ENCODE measurements at places on chromosomes 11 and 22.

DNA sequence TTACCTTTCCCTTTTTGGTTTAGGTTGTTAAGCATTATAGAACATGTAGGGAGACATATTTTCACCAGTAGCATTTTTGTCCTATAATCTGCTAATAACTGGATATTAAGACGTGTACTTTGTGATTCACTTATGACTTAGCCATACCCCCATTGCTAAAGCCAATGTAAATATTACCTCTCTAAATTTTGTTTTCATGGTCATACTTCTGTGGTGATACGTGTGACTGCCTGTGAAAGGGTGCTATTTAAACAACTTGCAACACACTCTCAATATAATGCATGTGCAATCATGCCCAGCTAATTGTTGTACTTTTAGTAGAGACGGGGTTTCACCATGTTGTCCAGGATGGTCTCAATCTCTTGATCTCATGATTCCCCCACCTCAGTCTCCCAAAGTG is 36.2 kb upstream of the PAK1 start:
- no peak for DNase-seq

DNA sequence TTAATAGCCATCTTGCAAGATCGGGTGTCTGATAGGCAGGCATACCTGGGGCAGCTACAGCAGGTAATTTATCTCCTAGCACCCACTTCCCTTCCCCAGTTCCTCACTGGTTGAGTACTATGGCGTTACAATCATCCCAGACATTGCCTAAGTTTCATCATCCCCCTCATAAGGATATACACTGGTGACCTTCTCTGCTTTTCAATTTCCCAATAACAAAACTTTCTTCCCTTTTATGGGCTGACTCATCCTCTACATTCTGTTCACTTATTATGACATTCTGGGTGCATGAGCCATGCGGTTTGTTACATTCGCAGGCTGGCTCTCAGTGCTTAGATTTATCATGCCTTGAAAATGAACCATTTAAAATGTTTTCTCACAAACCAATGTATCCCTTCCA is 5.0 kb upstream of the MRPL11 start:
- DNase-seq = peak; percentile 13

GRCh38 chr11:83782329-83782728 is 496.2 kb upstream of the CCDC90B start:
- DNase-seq = no peak

GRCh38 chr22:35708453-35708852 is 9.2 kb upstream of the APOL5 start:
- no peak for DNase-seq

GRCh38 chr11:75839851-75840250 is 24.8 kb downstream of the UVRAG start:
- DNase-seq = no peak

DNA sequence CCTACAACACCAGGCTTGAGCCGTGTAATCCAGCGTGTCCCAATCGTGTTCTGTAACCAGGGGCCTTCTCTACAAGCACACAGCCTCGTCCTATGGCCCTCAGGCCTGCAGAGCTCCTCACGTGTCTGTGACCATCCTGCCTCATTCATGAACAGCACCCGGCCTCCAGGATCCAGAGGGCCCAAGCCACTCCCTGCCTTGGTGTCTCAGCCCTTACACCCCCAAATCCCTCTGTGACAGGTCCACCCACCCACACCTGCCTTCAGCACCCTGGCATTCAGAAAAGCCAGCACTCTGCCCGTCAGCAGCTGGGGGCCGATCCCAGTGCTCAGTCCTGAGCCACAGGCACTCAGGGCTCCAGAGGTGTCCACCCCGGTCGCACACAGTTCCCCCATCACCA is 5.8 kb downstream of the TSSK2 start:
- DNase-seq = no peak

DNA sequence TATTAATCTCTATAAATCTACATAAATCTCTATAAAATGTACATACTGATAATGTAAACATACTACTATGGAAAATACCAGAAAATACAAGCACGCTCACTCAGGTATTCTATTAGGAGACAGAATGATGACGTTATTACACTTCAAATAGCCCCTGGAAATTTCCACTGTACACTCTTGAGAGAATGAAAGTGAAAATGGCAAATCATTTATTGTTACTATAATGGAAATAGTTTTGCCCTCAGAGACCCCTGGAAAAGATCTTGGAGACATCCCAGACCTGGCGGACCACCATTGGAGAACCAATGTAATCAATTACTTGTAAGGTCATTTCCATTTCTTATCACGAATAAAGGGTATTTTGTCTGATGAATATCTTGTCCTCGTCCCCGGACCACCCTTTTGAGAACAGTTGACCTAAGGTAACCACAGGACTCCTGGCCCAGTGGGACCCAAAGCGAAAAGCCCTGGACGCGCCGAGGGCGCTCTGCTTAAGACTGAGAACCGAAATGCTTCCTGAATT is 509 bp upstream of the PRRG4 start:
- peak; percentile 57 for DNase-seq

GRCh38 chr11:103794262-103794661 is 242.2 kb upstream of the DDI1 start:
- DNase-seq = no peak

- DNase-seq = no peak
Observed at GRCh38 chr11:2590965-2591754, 108.6 kb downstream of the KCNQ1OT1 start.

- no peak for DNase-seq
Observed at GRCh38 chr22:22376352-22376706, 131.7 kb downstream of the VPREB1 start.

DNA sequence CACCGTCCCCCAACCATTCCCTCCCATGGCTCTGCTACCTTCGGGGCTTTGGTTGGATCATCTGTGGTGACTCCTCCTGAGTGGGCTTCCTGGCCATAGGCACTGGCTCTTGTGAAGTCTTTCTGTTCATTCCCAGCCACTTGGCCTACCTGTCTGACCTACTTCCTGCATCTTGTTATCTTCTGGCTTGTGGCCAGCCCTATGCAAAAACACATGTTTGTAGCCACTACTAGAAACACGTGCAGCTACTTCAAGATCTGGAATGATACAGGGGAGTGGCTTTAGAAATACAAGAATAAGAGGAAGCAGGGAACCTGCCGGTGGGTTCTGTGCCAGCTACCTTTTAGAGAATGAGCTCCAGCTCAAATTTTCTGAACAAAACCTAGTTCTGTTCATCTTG is 20.9 kb downstream of the RCOR2 start:
- DNase-seq = no peak

DNA sequence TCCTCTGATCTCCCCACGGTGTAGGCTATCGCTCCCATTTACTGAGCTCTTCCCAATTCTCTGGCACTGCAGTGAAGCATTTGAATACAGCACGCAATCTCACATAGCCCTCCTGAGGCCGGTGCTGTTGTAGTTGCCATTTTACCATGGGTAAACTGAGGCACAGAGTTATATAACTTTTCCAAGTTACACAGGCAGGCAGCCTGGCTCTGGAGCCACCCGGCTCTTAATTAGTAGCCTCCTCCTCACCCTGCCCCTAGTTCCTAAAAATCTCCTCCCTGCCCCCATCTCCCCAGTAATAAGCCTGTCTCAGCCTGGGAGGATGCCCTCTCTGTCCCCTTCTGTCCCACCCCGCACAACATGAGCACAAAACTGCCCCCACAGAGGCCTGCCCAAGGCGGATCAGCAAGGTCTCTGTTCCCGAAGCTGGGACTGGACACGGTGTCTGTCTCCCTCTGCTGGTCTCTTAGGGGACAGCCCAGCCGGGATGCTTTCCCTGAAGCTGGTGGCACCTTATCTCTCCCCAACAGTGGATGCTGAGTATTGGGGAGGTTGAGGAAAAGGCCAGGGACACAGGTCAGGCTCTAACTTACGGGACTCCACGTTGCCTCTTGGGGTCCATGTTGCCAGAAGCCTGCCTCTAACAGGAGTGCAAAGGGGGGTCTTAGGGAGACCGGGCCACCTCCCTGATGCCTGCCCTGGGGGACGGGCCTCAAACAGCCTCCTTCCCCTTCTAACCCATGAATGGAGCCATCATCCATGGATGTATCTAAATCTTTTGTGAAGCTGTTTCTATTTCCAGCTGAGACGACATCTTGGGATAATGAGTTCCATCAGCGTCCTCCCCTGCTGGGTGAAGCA is 9.1 kb upstream of the CLCF1 start:
- peak; percentile 56 for DNase-seq
